HFFc6 (cell line): ENCODE measurements at places on chromosomes 1 and 21.

- no peaks in the 10 kb centered on the region for H3K4me1 ChIP-seq
- no peaks in the 10 kb centered on the region for H3K36me3 ChIP-seq
- no peak overlapping the region for H3K27ac ChIP-seq
- H3K27me3 ChIP-seq: no peaks in the 10 kb centered on the region; the same call in 1 of the 2 replicates
- DNase-seq: peak; percentile 23
- H3K4me3 ChIP-seq: no peak overlapping the region
Observed at GRCh38 chr1:153100245-153100644, 5.9 kb upstream of the SPRR2E start.

GRCh38 chr1:60448850-60449249, 375.3 kb upstream of the C1orf87 start:
- H3K27me3 ChIP-seq: no peaks in the 10 kb centered on the region
- H3K36me3 ChIP-seq: no peaks in the 10 kb centered on the region
- H3K4me3 ChIP-seq: no peak overlapping the region
- no peak overlapping the region for H3K27ac ChIP-seq
- no peak for DNase-seq

DNA sequence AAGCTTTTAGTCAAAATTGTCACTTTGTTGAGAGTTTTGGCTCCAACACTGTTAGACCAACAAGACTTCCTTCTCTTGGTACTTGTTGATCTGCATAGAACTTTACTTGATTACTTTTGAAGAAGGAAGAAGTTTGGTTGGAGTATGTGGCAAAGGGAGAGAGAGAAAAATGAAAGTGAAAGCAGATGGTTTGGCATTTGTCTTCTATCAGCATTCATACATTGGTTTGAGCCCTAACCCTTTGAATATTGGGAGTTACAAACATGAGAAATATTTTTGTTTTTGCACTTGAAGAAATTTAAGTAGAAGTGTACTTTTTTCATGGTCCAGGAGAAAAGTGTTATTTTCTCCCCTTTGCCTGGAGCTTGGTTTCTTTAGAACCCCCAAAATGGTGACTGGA, 169.8 kb downstream of the ADGRL4 start:
- H3K36me3 ChIP-seq: no peaks in the 10 kb centered on the region
- peak overlapping the region; percentile 61 for H3K4me3 ChIP-seq
- peak overlapping the region; percentile 54 for H3K27ac ChIP-seq
- no peak for DNase-seq
- no peaks in the 10 kb centered on the region for H3K27me3 ChIP-seq

- no peak for DNase-seq
- no peak overlapping the region for H3K27ac ChIP-seq
- H3K4me1 ChIP-seq: peaks cover 22% of the 10 kb centered on the region
- no peaks in the 10 kb centered on the region for H3K36me3 ChIP-seq
- H3K4me3 ChIP-seq: no peak overlapping the region
- H3K27me3 ChIP-seq: peaks cover 6% of the 10 kb centered on the region
Observed at GRCh38 chr1:28297826-28298225, 31.0 kb upstream of the MED18 start.

- H3K27me3 ChIP-seq: no peaks in the 10 kb centered on the region; the same call in none of the 2 replicates
- peaks cover 80% of the 10 kb centered on the region for H3K4me1 ChIP-seq
- H3K36me3 ChIP-seq: 0 out of 2 replicates have a peak, but pooled peaks cover 5% of the 10 kb centered on the region
Observed at GRCh38 chr1:8461351-8462110, 143.6 kb downstream of the SLC45A1 start.

- no peak overlapping the region for H3K4me3 ChIP-seq
- no peaks in the 10 kb centered on the region for H3K27me3 ChIP-seq
- peaks cover 30% of the 10 kb centered on the region for H3K36me3 ChIP-seq
Observed at GRCh38 chr1:12409681-12410080, 179.9 kb downstream of the VPS13D start.

- H3K4me3 ChIP-seq: no peak overlapping the region
- peaks cover 18% of the 10 kb centered on the region for H3K4me1 ChIP-seq
- H3K36me3 ChIP-seq: peaks cover 37% of the 10 kb centered on the region
- H3K27me3 ChIP-seq: no peaks in the 10 kb centered on the region
- no peak for DNase-seq
Observed at GRCh38 chr21:31684918-31685317, 25.4 kb downstream of the SOD1 start.

DNA sequence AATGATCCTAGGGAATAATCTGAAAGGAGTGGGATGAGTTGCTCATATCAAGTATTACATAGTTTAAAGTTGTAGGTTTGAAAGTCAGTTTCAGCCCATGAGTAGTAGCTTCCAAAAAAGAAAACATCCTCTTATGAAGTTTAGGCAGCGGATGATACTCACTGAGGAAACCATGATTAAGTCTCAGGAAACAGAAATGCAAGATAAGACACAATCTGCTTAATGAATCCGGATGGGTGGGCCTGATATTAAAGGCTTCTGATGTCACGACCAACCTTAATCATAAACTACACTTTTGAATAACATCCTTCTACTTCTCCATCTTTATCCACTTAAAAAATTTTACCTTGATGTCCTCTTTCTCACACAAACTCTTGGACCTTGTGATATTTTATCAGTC, 61.8 kb downstream of the S1PR1 start:
- H3K27ac ChIP-seq: no peak overlapping the region
- no peaks in the 10 kb centered on the region for H3K27me3 ChIP-seq
- peaks cover 35% of the 10 kb centered on the region for H3K4me1 ChIP-seq
- H3K4me3 ChIP-seq: no peak overlapping the region
- DNase-seq: no peak

GRCh38 chr1:18109756-18110597, 2.4 kb downstream of the IGSF21 start:
- H3K36me3 ChIP-seq: no peaks in the 10 kb centered on the region
- no peak for DNase-seq
- no peak overlapping the region for H3K4me3 ChIP-seq
- H3K4me1 ChIP-seq: no peaks in the 10 kb centered on the region
- H3K27ac ChIP-seq: no peak overlapping the region

GRCh38 chr1:198756470-198756869, 117.6 kb downstream of the PTPRC start:
- no peaks in the 10 kb centered on the region for H3K27me3 ChIP-seq
- H3K4me3 ChIP-seq: no peak overlapping the region
- no peaks in the 10 kb centered on the region for H3K36me3 ChIP-seq

- peak overlapping the region; percentile 83 for H3K4me3 ChIP-seq
- peaks cover 2% of the 10 kb centered on the region for H3K27me3 ChIP-seq
- H3K27ac ChIP-seq: peak overlapping the region; percentile 97
- peaks cover 79% of the 10 kb centered on the region for H3K4me1 ChIP-seq
- no peaks in the 10 kb centered on the region for H3K36me3 ChIP-seq
Observed at GRCh38 chr1:156505679-156506298, 5.2 kb upstream of the MEF2D start.

- H3K4me1 ChIP-seq: peaks cover 52% of the 10 kb centered on the region
- H3K36me3 ChIP-seq: peaks cover 8% of the 10 kb centered on the region
- DNase-seq: no peak
- peaks cover 6% of the 10 kb centered on the region; the same call in 1 of the 2 replicates for H3K27me3 ChIP-seq
- H3K27ac ChIP-seq: peak overlapping the region; percentile 97
Observed at GRCh38 chr1:66925944-66926343, 1.2 kb downstream of the MIER1 start.

- H3K36me3 ChIP-seq: no peaks in the 10 kb centered on the region
- peaks cover 6% of the 10 kb centered on the region; the same call in 1 of the 2 replicates for H3K4me1 ChIP-seq
- no peak overlapping the region for H3K27ac ChIP-seq
- no peak overlapping the region for H3K4me3 ChIP-seq
- DNase-seq: no peak
- peaks cover 27% of the 10 kb centered on the region for H3K27me3 ChIP-seq
Observed at GRCh38 chr1:110554871-110555801, 36.2 kb upstream of the KCNA10 start.

- no peaks in the 10 kb centered on the region; the same call in 1 of the 2 replicates for H3K27me3 ChIP-seq
- H3K36me3 ChIP-seq: peaks cover 6% of the 10 kb centered on the region
- H3K4me3 ChIP-seq: peak overlapping the region; percentile 60; the same call in 1 of the 2 replicates
Observed at GRCh38 chr1:8516278-8516777, 198.4 kb downstream of the SLC45A1 start.

DNA sequence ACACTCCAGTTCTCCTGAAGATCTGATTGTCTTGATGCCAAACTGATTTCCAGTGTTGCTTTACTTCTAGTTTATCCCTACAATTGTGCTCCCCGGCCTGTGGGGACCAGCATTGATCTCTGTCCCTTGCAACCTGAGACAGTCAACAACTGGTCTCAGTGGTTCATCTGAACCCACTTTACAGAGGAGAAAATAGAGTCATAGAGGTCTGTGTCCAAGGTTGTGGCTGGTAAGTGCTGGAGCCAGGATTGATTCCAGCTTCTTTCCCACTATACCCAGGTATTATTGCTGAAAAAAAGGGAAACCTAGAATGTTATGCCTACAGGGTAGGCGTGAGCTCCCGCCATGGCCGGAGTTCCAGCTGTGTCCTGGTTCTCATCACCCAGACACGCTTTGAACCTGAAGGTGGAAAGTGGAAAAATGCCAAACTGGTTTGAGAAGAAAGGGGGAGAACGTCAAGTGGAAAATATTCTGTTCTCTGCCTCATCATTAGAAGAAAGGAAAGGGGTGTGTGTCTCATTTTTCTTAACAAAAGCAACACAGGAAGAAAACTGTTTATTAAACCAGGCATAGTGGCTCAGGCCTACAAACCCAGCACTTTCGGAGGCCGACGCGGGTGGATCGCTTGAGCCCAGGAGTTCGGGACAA, 60.7 kb upstream of the ITPKB start:
- H3K4me1 ChIP-seq: no peaks in the 10 kb centered on the region
- no peaks in the 10 kb centered on the region for H3K36me3 ChIP-seq
- H3K27me3 ChIP-seq: peaks cover 18% of the 10 kb centered on the region
- no peak overlapping the region for H3K27ac ChIP-seq

GRCh38 chr21:40564318-40564717, 282.6 kb downstream of the DSCAM start:
- no peak for DNase-seq
- no peak overlapping the region for H3K4me3 ChIP-seq
- H3K27me3 ChIP-seq: no peaks in the 10 kb centered on the region
- H3K36me3 ChIP-seq: no peaks in the 10 kb centered on the region
- no peak overlapping the region for H3K27ac ChIP-seq

GRCh38 chr1:33470495-33471012, 1.9 kb upstream of the ZSCAN20 start:
- H3K36me3 ChIP-seq: no peaks in the 10 kb centered on the region
- peak overlapping the region; percentile 72 for H3K4me3 ChIP-seq
- DNase-seq: peak; percentile 87

DNA sequence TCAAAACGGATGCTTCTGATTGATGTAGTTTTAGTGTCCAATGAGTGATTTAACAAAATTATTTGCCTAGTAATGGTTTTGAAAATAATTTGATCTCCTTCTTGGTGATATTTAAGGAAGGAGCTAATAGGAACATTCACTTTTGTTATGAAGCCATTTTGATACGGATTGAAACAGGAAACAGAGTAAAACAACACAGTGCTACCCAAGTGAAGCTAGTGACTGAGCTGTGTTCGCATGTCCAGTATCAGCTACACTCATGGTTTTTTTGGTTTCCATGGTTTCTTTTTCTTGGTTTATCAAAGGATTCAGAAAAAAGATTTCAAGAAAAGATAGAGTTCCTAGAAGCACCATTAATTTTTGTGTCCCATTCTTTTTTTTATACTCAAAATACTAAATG, 40.1 kb upstream of the PLEKHO1 start:
- no peaks in the 10 kb centered on the region for H3K27me3 ChIP-seq
- DNase-seq: no peak
- H3K4me3 ChIP-seq: no peak overlapping the region

DNA sequence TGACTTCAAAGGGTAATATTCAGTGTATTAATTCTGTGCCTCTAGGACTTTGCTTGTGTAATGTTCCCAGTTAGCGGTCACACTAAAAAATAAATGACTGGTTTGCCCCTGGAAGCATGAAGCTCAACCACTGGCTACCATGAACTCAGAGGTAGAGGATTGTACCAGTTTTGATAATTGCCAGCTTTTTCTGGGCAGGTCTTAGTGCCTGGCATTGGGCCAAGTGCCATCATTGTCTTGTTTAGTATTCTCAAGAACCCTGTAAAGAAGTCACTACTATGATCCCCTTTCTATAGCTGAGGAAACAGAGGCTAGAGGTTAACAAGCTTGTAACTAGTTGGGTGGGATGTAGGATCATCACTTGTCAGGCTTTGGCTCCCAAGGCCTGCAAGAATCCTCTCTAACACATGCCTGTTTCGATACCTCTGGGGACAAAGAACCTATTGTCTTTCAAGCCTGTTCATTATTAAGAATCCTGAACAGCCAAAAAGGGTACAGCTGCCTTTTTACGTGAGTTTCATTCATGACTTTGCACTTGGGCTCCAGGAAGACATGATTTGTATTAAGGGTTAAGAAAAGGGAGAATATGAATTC, 121.9 kb upstream of the JUN start:
- H3K4me1 ChIP-seq: peaks cover 80% of the 10 kb centered on the region
- H3K4me3 ChIP-seq: no peak overlapping the region
- no peaks in the 10 kb centered on the region for H3K27me3 ChIP-seq

- no peak overlapping the region for H3K4me3 ChIP-seq
- H3K27ac ChIP-seq: no peak overlapping the region
- peaks cover 8% of the 10 kb centered on the region for H3K36me3 ChIP-seq
Observed at GRCh38 chr1:4133297-4133938, 233.3 kb upstream of the C1orf174 start.

DNA sequence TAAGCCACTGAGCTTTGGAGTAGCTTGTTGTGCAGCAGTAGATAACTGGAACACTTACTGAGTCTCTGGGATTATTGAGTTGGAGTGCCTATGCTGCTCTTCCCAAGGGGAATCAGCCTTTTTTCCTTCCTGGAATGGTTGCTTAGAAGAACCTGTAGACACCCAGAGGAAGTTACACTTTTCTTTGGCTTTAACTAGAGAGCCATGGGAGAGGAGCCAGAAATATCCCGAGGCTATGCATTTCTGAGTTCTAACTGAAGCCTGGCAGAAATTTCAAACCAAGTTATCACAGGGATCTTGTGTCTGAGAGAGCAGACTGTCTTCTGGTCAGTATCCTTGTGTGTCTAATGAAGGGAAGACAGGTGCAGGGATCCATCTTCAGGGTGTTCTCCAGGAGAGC, 28.3 kb downstream of the LAMC1 start:
- H3K36me3 ChIP-seq: peaks cover 29% of the 10 kb centered on the region; the same call in 1 of the 2 replicates
- H3K27ac ChIP-seq: peak overlapping the region; percentile 56
- DNase-seq: no peak
- H3K4me3 ChIP-seq: no peak overlapping the region

GRCh38 chr1:168086438-168086837, 50.3 kb downstream of the GPR161 start:
- no peak overlapping the region for H3K27ac ChIP-seq
- no peak for DNase-seq
- peaks cover 24% of the 10 kb centered on the region for H3K4me1 ChIP-seq
- H3K36me3 ChIP-seq: no peaks in the 10 kb centered on the region
- no peak overlapping the region for H3K4me3 ChIP-seq
- H3K27me3 ChIP-seq: peaks cover 1% of the 10 kb centered on the region; the same call in 1 of the 2 replicates

DNA sequence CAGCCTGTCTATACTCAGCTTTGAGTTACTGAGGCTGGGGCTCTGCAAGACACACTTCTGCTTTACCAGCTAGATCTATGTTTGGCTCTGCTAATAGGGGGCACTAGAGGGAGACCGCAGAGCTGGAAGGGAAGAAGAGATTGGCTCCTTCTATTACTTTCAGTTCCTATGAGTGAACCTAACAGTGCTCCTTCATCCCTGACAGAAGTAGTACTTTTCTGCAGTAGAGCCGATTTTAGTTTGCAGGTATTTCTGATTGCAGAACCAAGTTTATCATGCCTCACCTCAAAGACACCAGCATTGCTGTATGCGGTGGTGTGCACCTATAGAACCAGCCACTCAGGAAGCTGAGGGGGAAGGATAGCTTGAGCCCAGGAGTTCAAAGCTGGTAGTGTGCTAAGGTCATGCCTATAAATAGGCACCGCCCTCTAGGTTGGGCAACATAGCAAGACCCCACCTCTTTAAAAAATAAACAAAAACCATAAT, 5.7 kb upstream of the ZDHHC18 start:
- H3K36me3 ChIP-seq: no peaks in the 10 kb centered on the region
- DNase-seq: no peak
- peaks cover 12% of the 10 kb centered on the region for H3K4me1 ChIP-seq
